ENCODE measurements at places on chromosomes 2 and 18.

DNA sequence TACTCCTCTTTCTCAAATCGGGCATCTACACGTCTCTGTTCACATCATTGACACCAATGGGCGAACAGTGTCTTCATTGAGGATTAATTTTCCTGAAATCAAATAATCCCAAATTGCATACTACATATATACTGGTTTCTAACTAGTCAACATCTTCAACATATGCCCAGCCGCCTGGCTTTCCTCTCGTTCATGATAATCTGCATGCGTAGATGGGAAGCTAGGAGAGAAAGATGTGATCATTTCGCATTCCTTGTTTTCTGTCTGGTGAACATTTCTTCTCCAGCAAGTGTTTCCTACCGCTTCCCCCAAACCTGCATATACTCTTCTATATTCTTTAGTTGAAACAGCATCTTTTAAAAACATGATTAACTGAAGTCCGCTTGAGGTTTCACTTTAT lies 7.4 kb downstream of the TWIST2 start:
- no peak for DNase-seq

DNA sequence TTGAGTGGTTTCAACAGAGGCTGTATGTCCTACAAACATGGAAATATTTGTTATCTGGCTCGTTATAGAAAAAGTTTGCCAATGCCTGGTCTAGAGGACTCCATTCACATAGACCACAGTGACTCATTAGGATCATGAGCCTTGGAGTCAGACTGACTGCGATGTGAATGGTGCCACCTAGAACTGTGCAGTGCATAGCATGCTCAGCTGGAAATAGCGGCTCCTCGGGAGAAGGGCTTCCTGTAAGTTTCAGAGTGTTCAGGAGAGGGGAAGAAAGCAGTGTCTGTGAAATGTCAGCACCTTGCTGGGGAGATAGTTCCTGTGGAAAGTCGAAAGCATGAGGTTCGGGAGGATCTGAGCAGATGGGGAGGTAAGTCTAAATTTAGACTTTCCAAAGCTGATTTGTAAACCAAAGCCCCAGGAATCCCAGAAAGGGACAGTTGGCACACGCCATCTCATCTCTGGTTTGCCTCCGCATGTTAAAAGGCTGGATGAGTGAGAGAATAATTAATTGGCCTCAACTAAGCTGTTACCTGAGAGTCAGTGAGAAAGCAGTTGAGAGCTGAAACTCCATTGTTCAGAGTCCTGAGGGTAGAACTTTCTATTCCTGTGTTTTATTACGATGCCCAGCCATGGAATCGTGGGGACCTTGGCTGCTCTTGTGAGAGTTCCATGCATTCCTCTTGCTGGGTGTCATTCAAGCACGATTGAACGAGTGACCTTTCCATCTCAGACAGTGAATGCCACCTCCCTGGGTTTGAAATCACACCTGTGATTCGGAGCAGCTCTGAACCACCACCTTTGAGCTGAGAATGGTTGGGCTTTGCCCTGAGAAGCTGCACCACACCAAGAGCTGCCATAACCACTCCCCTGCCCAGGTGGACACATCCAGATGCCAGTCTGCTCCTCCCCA lies 99.5 kb downstream of the MAPK4 start:
- no peak for DNase-seq

- no peak for DNase-seq
Observed at GRCh38 chr2:26560892-26561291, 80.3 kb downstream of the CIB4 start.

GRCh38 chr18:31049189-31049588 lies 6.6 kb upstream of the DSC3 start:
- no peak for DNase-seq

DNA sequence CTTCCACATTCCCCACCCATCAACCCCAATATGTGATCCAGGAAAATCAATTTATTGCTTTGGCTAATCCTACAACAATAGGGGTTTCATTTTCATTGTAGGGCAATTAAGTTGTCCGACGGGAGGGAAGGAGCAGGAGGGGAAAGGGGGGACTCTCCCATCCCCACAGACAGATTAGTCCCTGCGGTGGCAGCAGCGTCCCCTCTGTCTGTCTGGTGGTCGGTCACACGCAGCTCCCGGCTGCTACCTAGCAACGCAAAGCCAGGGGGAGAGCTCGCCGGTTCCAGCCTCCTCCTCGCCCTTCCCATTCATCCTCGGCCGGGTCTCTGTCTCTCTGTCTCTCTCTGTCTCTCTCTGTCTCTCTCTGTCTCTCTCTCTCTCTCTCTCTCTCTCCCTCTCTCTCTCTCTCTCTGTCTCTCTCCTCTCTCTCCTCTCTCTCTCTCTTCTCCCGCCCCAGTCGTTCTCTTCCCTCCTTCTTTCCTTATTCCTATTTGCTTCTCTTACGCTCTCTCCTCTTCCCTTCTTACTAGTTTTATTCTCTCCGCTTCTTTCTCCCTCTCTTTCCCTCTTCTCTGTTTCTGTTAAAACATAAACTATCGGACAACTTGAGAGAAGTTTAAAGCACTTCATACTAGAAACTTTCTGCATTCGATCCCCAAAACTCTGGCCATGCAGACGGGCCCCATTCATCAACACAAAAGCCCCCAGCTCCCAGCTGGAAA lies 1.2 kb downstream of the LRP2 start:
- DNase-seq, result no peak

DNA sequence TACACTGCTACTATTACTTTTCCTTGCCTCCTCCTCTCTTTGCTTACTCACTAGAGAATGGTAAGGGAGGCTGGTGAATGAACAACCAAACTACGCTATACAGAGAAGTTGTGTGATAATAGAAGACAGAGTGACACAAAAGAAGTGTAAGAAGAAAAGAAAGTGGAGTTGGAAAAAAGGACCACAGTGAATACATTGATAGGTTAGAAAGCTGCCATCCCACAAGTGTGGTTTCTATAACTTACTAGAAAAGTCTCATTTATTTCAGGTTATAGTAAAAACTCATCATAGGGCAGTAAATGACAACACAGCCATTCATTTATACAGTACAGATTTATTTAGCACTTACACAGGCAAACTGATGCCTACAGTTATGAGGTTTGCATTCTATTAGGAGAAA lies 77.3 kb downstream of the TTC21B start:
- DNase-seq, result no peak

GRCh38 chr2:74530239-74531187 lies 780 bp downstream of the HTRA2 start:
- DNase-seq, result no peak

- no peak for DNase-seq
Observed at GRCh38 chr2:144876013-144876412, 356.1 kb upstream of the ZEB2 start.

- peak; percentile 32 for DNase-seq
Observed at GRCh38 chr18:35803551-35803950, 168.9 kb upstream of the RMP24 start.

DNA sequence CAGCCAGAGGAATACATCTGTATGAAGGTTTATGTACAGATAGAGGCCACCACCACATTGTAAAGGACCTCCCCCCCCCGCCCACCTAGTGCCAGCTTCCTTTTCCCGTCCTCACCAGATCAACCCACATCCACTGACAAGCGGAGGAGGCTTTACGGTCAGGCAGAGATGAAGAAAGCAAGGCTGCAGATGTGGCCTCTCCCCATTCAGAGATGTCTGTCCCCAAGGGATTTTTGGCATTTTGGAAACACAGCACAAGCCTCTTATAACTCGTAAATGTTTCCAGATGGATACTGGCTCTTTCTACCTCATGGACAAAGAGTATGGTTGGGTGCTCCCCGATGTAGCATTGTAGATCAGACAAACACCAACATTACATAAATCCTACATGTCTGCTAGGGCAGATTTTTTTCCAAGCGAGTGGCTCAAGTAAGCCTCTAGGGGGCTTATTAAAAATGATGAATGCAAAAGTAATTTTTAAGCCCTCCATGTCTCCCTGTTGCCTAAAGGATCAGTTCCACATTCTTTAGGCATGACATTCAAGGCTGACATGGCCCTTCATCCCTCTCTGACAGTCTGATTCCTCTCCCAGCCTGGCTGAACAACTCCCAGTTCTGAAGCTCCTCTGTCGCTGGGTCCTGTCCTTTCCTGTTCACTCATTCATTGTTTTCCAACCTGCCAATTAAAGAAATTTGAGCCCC lies 11.7 kb downstream of the VIT start:
- peak; percentile 61 for DNase-seq

GRCh38 chr2:229141424-229142025 lies 129.6 kb downstream of the PID1 start:
- no peak for DNase-seq

GRCh38 chr2:191800874-191801273 lies 46.0 kb downstream of the CAVIN2 start:
- DNase-seq, result no peak

DNA sequence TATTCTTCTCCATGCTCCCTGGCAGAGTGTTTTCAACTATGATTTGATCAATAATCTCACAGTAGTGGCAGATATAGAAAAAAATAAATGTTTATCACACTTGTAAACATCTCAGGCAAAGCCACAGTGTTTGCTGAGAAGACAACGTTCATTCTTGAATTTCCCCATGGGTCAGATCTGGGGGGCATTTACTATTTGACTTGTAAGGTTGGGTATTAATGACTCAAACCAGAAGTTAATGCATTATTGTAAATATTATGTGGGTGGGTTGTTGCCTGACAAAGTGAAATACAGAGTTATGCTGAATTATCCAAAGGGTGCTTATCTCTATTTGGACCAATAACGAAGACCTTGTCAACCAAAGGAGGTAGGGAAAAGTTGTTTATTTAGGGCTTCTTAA lies 149.7 kb upstream of the BOD1L2 start:
- DNase-seq, result no peak

- no peak for DNase-seq
Observed at GRCh38 chr2:174704061-174704460, 60.2 kb downstream of the CHRNA1 start.

DNA sequence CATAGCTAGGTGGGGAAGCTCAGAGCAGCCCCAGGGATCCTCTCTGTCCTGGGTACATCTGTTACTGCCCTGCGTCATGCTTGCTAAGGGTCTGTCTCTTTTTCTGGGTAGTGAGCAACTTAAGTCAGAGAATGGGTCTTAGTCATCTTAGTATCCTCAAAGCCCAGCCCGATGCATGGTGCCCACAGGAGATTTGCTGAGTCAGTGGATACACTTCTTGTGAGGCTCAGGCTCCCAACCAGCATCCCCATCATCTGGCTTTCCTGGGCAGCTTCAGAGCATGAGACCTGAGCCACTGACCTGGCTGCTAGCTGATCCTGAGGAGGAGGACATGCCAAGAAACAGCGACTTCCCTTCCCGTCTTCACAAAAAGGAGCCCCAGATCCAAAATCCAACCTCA lies 10.0 kb downstream of the FOXI3 start:
- DNase-seq, result no peak

DNA sequence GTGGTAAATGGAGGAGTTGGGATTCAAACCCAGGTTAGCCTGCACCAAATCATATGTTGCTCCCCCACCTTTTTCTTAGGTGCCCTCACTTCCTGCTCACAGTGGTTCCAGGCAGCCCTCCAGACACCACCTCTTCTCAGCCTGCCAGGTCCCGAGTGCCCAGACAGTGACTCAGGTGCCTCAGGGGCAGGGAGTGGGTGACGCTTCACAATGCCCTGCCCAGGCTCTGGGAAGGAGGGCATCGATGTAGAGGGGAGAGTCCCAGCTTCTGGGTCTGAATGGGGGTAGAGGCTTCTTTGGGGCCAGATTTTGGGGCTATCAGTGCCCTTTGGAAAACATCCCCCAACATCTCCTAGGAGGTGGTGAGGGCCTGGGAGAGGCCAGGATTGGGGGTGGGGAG lies 5.2 kb upstream of the DNAJB2 start:
- no peak for DNase-seq

DNA sequence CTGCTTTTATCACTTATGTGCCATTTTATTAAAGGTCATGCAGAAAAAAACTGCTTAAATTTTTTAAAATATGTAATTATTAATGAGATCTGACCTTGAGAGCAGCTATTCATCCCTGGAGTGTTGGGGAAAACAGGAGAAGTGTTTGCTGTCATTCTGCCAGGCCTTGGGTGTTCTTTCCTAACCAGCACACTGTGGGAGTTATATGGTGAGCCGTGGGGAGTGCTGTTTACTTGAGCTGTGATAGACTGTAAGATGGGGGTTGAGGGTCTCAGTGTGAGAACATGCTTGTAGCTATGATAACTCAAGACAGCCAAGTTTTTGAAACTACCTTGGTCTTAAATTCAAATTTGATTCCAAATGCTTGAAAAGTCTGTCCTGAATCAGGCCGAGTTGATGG lies 101.3 kb upstream of the ARHGAP28 start:
- DNase-seq, result no peak

- no peak for DNase-seq
Observed at GRCh38 chr2:175441181-175441761, 259.8 kb upstream of the ATP5MC3 start.

- no peak for DNase-seq
Observed at GRCh38 chr18:78908462-78909260, 71.0 kb upstream of the SALL3 start.

- no peak for DNase-seq
Observed at GRCh38 chr2:141439524-141439923, 691.3 kb downstream of the LRP1B start.

- DNase-seq, result no peak
Observed at GRCh38 chr2:112658301-112658700, 12.6 kb downstream of the SLC20A1 start.

DNA sequence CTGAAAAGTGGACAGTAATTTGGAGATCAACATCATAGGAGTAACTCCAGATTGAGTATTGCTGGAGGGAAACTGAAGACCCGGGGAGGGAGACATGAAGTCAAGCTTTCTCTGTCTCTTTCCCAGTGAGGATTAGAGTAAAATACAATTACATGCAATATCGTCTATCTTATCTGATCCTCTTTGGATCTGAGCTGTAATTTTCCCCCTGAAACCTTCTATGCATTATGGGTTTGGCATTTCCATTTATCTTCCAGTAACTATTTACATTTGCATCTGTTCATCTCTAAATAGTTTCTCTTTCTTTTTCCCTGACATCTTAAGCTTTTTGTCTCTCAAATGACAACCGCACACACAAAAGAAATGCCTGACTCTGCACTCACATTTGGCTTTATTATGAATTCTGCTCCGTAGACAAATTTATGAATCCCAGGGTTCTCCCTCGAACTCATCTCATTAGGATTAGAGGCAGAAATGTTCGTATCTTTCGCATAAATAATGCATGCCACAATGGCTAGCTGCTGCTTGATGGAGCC lies 113.1 kb downstream of the SPP2 start:
- no peak for DNase-seq

GRCh38 chr2:223313101-223313500 lies 261.1 kb downstream of the KCNE4 start:
- no peak for DNase-seq

DNA sequence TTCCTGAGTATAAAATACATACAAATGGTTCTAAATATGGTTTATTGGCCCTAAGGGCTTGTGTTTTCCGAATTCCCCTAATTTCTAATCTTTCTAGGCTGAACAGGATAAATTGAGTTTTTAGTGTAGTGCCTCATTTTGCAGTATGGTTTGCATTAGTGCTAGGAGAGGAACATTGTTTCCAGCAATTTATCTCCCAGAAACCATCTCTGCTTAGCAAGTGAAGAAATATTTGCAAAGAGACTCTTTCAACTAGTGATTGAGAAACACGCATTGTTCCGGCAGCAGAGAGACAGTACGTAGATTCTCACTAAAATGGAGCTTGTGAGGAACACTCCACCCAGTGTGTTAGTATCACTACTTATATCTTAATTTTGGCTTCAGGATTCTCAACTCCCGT lies 177.8 kb upstream of the EPAS1 start:
- DNase-seq, result peak; percentile 26

GRCh38 chr18:39667905-39668304 lies 2102.3 kb upstream of the CELF4 start:
- no peak for DNase-seq

GRCh38 chr2:162253435-162253834 lies 10.2 kb upstream of the FAP start:
- DNase-seq, result no peak

Measured in hindlimb muscle (tissue), 1 donor.